GOT3 (cell line): ENCODE measurements at places on chromosomes 7 and 10.

DNA sequence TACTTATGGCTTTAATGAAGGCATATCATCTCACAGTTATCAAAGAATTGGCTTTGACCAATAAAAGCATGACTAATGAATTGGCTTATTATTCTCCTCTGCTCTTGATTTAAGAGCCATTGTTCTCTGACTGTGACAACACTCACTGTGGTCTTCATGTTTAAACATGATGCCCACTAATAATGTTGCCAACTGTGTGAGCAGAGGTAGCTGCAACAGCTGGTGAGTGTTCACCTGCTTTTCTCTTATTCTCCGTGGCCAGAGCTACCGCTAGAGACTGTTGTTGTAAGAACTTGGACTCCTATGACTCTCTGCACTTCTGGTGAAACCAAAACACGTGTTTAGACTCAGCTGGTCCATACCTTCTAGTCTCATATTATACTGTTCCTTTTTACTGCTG, 335.9 kb downstream of the XPNPEP1 start:
- DNase-seq = no peak

- DNase-seq = no peak
These were observed 119.0 kb downstream of the BICC1 start for GRCh38 chr10:58631715-58632114.

DNA sequence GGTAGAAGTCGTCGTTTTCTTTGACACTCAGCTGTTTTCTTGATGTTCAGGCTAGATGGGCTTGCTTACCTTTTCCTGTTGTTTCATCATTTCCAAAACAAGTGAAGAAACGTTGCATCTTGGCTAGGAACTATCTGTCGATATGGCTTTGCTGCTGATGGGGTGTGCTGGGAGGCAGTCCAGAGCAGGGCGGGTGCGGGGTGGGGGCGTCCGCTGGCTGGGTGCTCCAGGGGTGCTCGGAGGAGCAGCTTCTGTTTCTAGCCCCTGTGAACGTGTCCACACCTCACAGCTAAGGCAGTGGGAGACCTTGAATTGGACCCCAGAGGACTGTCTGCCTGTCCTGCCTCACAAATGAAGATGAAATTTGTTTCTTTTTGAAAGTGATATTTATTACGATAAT, 7.6 kb upstream of the SUN1 start:
- DNase-seq = no peak

- DNase-seq = no peak
These were observed 12.6 kb upstream of the PPP2R2D start for GRCh38 chr10:131888186-131888604.

- no peak for DNase-seq
These were observed 14.3 kb downstream of the PTPRE start for GRCh38 chr10:127921075-127921752.

- DNase-seq = no peak
These were observed 154.7 kb downstream of the PON1 start for GRCh38 chr7:95169678-95170077.

DNA sequence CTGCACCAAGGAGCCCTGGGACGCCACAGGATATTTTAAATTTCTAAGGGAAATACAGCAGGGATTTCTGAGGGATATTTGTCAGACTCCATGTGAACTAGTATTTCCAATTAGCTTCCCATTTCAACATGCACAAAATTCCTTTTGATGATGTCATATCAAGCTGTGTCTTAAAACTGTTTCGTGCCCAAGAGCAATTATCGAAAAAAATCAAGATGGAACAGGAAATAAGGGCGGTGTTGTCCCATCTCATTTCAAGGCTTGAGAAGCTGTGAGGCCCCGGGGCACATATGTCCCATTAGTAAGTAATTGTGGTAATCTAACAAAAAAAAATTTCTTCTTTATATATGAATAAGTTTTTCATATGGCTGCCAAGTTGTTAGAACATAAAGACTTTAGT, 47.4 kb downstream of the PPP1R17 start:
- no peak for DNase-seq

GRCh38 chr10:77920495-77920894, 6.1 kb downstream of the DLG5 start:
- no peak for DNase-seq

DNA sequence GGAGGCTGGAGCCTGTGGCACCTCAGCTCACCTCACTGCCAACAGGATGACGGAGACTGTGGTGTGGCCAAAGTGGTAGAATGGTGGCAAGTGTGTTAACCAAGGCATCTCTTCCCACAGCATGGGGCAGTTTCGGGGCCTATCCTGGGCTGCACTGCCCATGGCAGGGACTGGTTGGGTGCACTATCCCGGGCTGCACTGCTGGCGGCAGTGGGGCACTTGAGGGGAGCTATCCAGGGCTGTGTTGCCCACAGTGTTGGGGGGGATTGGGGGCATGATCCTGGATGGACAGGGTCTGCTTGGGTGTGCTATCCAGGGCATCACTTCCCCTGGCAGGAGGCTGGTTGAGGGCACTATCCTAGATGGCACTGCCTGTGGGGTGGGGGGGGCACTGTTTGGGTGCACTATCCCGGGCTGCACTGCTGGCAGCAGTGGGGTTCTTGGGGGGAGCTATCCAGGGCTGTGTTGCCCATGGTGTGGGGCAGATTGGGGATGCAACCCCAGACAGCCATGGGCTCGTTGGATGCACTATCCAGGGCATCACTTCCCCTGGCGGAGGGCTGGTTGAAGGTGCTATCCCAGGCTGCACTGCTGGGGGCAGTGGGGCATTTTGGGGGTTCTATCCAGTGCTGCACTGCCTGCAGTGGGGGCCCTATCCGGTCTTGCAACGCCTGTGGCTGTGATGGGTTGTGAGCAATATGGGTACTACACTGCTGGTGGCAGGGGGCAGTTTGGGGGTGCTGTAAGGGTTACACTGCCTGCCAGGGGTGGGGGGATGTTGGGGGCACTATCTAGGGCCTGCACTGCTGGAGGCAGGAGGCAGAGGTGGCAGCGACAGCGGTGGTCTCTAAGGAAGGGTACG, 129.7 kb downstream of the ZNF248 start:
- no peak for DNase-seq

DNA sequence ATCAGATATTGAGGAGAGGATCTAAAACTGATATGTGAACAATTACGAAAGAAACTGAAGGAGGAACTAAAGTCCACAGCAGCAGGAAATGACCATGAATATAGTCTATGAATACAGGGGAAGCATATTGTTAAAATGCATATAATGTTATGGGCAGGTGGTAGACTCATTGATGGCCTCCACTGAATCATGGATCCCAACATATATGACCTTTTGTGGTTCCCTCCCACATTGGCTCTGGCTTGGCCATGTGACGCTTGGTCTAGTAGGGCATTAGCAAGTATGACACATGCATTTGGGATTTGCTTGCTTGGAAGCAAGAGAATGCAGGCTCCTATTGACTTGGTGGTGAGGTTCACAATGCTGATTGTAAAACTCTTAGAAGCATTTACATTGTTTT, 55.2 kb upstream of the RAB18 start:
- no peak for DNase-seq

- no peak for DNase-seq
These were observed 380 bp downstream of the NAT16 start for GRCh38 chr7:101179713-101180112.

DNA sequence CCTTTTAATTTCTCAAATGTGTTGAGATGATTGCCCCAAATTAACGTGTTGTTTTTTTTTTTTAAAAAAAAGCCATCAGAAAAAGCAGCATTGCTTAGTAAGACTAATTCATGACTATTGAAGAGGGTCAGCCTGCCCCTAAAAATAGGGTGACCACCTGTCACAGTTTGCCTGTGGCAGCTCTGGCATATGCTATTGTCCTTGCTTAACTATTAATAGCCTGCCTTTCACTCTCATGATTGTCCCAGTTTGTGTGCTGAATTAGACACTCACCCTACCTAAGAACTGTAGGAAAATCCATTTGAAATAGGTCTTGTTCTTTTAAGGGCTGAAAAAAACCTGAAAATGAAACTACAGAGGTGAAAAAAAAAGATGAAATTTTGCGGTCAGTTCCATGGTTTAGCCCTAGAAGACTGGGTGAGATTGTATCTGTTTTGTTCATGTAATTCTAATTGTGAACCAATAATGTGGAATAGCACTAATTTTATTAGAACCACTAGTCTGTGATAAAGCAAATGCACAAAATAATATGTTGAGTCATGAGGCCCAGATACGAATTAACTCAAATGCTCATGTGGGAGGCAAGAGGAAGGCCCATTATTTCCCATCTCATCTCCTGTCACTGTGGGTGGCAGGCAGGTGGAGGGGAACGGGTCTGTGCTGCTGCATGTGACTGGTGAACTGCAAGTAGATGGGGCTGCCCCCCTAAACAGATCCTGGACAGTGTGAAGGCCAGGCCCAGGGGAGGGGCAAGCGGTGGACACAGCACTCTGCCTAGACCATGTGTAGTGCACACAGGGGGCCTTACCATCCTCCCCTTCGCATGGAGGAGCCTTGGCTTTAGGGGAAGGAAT, 265.4 kb upstream of the NFE2L3 start:
- DNase-seq = no peak

DNA sequence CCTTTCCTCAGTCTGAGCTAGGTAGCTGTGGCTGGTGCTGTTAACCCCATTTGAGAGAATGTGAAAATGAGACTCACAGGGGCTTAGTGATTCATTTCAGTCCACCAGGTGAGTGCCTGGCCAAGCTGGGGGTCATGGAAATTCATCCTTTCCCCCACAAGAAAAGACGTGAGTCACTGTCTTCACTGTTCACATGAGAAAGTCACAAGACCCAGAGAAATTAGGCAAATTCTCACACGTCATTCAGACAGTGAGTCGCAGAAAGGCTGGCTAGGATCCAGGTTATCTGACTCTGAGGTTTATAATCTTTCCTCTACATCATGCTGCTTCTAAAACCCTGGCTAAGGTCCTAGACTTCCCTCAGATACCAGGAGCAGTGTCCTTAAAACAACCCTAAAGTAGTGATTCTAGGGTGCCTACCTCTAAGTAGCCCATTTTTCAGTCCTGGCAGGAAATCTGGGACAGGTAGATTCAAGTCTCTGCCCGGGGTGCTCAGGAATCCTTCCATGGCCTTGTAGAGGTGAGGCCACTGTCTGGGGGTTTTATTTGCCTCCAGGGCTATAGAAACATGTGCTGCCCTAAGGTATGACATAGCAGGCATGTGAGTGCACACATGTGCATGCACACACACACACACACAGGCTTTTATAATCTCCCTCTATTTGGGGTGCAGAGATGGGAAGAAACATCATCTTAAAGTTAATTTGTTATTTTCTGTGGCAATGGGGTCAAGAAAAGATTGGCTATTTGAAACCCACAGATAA, 427.9 kb upstream of the CELF2 start:
- no peak for DNase-seq

DNA sequence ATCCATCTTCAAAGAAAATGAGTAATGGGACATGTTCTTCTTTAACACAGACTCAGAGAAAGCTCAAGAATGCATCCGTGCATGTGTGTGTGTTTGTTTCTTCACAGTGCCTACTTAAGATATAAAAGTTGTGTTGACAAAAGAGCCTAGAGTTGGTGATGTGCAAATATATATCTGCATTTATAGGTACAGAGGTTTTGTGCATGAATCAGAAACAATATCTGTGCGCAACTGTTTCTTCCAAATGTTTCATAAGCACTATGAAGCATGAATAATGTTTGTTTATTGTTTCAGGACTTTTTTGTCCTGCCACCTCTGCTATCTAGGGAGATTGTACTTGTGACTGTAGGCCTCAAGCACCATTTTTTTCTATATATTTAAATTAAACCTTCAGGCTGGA, 229.7 kb downstream of the CSTF2T start:
- DNase-seq = no peak

DNA sequence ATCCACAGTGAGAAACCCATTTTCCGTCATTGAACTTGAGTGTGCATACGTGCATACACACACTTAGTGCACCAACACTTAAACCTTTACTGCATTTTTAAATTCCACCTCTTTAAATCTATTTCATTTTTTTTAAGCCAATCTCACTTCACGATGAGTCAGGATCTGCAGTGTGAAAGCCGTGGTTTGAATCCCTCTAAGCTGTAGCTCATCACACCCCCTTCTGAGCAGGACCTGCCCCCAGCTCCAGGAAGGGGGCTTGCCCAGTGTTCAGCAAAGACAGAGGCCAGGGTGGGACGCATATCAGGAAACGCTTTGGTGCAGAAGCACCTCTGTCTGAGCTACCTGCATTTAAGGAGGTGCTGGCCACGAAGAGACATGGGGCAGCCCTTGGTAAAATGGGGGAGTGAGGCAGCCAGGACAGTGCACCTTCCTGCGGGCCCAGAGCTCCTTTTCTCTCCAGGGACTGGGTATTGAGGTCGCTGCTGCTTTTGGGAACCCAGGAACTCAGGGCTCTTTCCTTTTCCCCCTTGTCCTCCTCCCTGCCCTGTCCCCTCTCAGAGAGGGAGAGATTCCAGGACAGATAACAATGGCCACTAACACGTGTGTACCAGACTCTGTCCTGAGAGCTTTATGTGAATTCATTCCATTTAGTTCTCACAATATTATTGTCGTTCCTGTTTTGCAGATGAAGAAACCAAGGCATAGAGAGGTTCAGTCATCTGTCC, 21.7 kb downstream of the ZNF316 start:
- DNase-seq = no peak

- DNase-seq = no peak
These were observed 82.9 kb upstream of the AGK start for GRCh38 chr7:141468341-141468740.

- DNase-seq = no peak
These were observed 580.5 kb downstream of the INHBA start for GRCh38 chr7:41122256-41122987.

GRCh38 chr7:116805100-116805544, 57.3 kb upstream of the CAPZA2 start:
- no peak for DNase-seq

- no peak for DNase-seq
These were observed 454.5 kb upstream of the FZD8 start for GRCh38 chr10:36096576-36096975.

- no peak for DNase-seq
These were observed 1.0 kb downstream of the EBF3 start for GRCh38 chr10:129962872-129963640.

DNA sequence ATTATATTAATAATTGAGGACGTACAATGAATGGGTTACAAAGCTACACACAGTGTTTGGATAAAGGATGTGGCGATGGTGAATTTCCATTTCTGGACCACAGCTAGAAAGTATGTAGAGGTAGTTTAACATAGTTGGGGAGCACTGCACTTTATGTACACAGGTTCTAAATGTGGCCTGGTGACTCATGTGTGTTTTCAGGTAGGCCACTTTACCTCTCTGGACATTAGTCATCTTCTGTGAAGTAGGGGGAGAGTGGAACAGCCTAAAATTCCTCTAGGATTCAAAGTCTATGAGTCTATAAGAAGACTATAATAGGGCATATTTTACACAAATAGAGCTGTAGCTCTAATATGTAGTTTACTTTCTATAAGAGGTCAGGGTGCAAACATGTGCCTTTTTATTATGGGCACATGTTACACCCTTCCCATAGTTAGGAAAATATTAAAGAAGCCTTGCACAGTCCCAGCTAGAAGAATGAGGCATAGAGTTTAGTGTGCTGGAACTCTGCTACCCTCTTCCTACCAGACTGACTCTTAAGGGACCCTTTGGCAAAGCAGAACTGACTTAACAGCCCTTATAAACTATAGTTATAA, 594.9 kb downstream of the LRMDA start:
- no peak for DNase-seq
